ENCODE measurements at places on chromosomes 7 and 10.

- no peak for DNase-seq
Observed at GRCh38 chr7:135602304-135602703, 44.6 kb downstream of the NUP205 start.

DNA sequence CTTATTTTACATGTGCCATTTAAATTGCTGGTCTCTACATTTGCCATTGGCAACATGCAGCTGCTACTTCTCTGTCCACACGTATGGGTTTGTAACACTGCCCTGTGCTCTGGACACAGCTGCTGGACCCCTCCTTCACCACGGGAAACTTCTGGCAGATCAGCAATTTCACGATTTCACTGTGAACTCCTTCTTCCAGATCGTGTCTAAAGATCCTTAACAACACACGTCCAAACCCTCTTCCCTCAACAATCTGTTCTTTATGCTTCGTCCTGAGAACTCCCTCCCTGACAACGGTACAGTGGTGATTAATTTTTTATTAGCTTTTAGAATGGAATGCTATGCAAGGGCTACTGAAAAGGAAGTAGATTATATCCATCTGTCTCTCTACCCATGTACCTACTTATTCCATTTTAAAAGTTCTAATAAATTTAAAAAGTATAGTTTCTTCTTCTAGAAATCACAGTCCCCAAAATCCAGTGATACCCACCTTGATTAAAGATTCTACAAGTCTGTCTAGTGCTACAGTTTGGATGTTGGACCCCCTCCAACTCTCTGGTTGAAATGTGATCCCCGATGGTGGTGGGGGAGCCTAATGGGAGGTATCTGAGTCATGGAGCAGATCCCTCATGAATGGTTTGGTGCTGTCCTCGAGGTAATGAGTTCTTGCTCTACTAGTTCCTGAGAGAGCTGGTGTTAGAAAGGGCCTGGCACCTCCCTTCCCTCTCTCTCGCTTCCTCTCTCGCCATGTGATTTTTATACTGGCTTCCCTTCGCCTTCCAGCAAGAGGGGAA, 81.0 kb downstream of the KIAA1549 start:
- no peak for DNase-seq

GRCh38 chr10:101021692-101022251, 9.2 kb downstream of the PDZD7 start:
- no peak for DNase-seq

DNA sequence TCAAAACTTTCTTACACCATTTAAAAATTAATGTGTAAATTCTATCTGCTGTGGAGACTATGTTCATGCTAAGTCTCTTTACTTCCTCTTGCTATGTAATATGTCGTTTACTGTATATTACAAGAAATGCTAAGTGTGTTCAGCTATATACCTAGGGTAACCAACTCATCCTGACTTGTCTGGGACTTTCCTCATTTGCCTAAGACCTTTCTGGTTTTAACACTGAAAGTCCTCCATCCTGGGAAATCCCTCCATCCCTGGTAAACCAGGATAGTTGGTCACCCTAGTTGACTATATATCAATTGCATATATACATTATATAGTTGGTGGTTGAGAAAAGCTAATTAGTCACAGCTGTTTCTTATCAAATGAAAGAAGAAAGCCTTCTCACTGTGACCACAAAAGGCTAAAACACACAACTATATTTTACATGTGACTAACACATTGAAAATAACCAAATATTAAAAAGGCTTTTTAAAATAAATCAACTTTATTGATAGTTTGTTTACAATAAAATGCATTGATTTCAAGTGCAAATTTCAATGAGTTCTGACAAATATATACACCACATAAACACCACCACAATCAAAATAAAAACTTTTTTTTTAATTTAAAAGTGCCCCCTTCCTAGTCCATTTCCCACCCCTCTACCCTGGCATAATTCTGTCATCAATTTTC, 167.7 kb upstream of the INHBA start:
- DNase-seq: no peak

Measured in thoracic aorta (tissue), 2 donors.